ENCODE measurements at places on chromosomes 4 and X. TPM values are rescaled to one million over a fixed set of nuclear protein-coding genes. Genes with fewer than 3 reads are reported as not detected.

DNA sequence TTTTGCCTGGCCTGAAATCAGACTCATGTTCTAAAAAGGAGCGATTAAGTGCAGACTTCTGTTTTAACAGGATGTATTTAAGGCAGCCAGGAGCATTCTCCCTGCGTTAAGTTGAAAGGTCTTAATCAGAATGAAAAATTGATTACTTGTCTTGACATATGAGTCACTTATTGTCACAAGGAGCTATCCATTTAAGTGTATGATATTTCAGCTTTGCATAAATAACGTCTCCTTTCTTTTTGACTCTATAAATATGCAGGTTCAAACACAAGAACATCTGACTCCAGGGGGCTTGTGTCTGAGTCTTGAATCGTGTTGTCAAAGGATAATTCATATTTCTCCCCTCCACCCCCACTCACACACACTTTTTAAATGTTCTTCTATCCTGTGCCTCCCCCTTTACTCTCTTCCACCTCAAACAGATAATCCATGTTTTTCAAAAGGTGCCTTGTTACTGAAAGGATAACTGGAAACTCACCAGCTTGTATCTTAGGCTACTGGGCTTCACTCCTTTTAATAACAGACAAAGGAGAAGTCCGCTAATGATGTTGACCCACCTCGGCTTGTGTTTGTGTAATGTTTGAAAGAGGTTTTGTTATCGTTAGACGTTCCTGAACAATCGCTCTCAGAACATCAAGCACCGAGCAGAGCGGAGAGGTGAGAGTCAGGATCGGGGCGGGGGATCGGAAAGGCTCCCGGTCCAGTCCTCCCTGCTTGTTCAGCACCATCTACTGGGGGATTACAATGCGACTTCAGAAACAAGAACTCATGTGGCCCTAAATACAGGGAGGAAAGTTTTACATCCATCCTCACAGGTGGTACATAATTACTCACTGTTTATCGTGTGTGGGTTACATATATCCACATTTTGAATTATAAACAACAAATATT lies 107.5 kb upstream of the RPL34 start:
- H3K27ac ChIP-seq: no peak overlapping the region
- H3K27me3 ChIP-seq: peaks cover 12% of the 10 kb centered on the region
- H3K36me3 ChIP-seq: no peaks in the 10 kb centered on the region
- peaks cover 3% of the 10 kb centered on the region for H3K4me1 ChIP-seq

Gene STARD8
- 14.8 TPM for total RNA-seq

DNA sequence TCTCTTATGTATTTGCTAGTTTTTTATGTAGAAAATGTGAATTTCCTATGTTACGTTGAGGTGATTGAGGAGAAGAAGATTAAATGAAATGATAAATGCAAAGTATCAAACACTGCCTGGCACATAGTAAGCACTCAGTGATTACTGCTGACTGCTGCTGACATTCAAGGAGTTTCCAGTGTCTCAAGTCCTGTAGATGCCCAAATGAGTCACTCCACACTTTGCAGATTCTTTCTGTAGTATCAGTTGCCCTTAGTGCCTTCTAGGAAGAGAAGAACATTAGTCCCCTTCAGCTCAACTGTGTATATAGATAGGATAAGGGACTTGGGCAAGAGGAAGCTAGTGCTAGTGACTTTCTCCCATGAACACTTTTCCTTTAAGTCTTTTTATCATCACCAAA lies 240.5 kb upstream of the TEX13A start:
- H3K36me3 ChIP-seq: no peaks in the 10 kb centered on the region
- H3K27ac ChIP-seq: no peak overlapping the region
- H3K4me1 ChIP-seq: no peaks in the 10 kb centered on the region
- DNase-seq: no peak

GRCh38 chr4:185542626-185543315 lies 7.5 kb upstream of the PDLIM3 start:
- H3K4me1 ChIP-seq: no peaks in the 10 kb centered on the region
- no peak overlapping the region for H3K27ac ChIP-seq
- H3K36me3 ChIP-seq: no peaks in the 10 kb centered on the region
- DNase-seq: no peak

Gene TMEM31
- not detected for total RNA-seq

DNA sequence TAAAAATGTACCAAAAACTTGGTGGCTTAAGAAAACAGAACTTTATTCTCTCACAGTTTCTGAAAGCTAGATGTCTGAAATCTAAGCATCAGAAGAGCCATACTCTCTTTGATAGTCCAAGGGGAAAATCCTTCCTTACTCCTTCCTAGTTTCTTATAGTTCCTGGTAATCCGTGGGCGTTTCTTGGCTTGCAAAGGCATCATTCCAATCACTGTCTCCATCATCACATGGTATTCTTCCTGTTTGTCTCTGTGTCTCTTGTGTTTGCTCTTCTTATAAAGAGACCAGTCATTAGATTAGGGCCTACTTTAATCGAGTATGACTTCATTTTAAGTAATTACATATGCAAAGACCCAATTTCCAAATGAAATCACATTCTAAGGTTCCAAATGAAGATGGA lies 118.9 kb upstream of the FSTL5 start:
- no peak overlapping the region for H3K27ac ChIP-seq
- no peaks in the 10 kb centered on the region for H3K36me3 ChIP-seq
- H3K4me1 ChIP-seq: no peaks in the 10 kb centered on the region
- no peaks in the 10 kb centered on the region for H3K27me3 ChIP-seq

- H3K27ac ChIP-seq: no peak overlapping the region
- H3K27me3 ChIP-seq: no peaks in the 10 kb centered on the region
- H3K4me1 ChIP-seq: no peaks in the 10 kb centered on the region
- no peak overlapping the region for H3K4me3 ChIP-seq
- no peak for DNase-seq
- H3K36me3 ChIP-seq: no peaks in the 10 kb centered on the region
These were observed 81.4 kb downstream of the ARHGAP10 start for GRCh38 chr4:147813109-147813773.

GRCh38 chr4:180581061-180581460 lies 1662.1 kb upstream of the TENM3 start:
- H3K36me3 ChIP-seq: no peaks in the 10 kb centered on the region
- no peak overlapping the region for H3K27ac ChIP-seq
- no peaks in the 10 kb centered on the region for H3K27me3 ChIP-seq
- H3K4me3 ChIP-seq: no peak overlapping the region
- no peak for DNase-seq
- H3K4me1 ChIP-seq: no peaks in the 10 kb centered on the region

DNA sequence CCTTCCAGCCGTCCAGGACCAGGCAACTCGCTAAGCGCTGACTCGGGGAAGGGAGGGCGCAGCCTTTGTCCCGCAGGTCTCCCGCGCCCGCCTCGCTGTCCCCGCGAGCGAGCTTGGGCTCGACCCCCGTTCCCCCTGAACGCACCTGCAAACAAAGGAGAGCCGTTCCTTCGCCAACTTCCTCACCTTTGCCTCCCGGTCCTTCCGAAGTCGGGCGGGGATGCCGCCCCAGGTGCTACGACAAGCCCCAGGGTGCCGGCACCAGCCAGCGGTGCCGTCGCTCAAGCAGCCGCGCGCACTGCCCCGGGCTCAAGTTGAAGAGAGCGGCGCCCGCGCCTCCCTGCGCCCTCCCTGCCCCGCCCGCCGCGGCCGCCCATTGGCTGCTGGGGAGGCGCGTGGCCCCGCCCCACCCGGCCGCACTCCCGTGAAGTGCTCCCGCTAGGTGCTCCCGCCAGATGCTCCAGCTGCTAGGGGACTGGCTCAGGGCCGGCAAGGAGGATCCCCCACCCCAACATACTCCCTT lies 107.1 kb downstream of the NSUN7 start:
- H3K4me1 ChIP-seq: no peaks in the 10 kb centered on the region
- peak; percentile 42 for DNase-seq
- peak overlapping the region; percentile 6 for H3K4me3 ChIP-seq

- no peak overlapping the region for H3K4me3 ChIP-seq
- no peaks in the 10 kb centered on the region for H3K27me3 ChIP-seq
These were observed 790.9 kb downstream of the PDHA2 start for GRCh38 chr4:96630839-96631238.

Gene WWC2
- 51.8 TPM for total RNA-seq

GRCh38 chr4:89258506-89258905 lies 49.1 kb downstream of the GPRIN3 start:
- H3K27me3 ChIP-seq: peaks cover 13% of the 10 kb centered on the region
- H3K4me3 ChIP-seq: no peak overlapping the region
- no peaks in the 10 kb centered on the region for H3K36me3 ChIP-seq
- no peaks in the 10 kb centered on the region for H3K4me1 ChIP-seq
- no peak overlapping the region for H3K27ac ChIP-seq

- no peaks in the 10 kb centered on the region for H3K27me3 ChIP-seq
- H3K27ac ChIP-seq: no peak overlapping the region
- DNase-seq: no peak
These were observed 150.4 kb upstream of the PCDH10 start for GRCh38 chr4:132998585-132999230.

Gene NAA11
- not detected for total RNA-seq

- no peaks in the 10 kb centered on the region for H3K4me1 ChIP-seq
- no peak overlapping the region for H3K27ac ChIP-seq
- DNase-seq: no peak
- H3K27me3 ChIP-seq: no peaks in the 10 kb centered on the region
These were observed 280.7 kb upstream of the GALNT7 start for GRCh38 chr4:172887959-172888358.

DNA sequence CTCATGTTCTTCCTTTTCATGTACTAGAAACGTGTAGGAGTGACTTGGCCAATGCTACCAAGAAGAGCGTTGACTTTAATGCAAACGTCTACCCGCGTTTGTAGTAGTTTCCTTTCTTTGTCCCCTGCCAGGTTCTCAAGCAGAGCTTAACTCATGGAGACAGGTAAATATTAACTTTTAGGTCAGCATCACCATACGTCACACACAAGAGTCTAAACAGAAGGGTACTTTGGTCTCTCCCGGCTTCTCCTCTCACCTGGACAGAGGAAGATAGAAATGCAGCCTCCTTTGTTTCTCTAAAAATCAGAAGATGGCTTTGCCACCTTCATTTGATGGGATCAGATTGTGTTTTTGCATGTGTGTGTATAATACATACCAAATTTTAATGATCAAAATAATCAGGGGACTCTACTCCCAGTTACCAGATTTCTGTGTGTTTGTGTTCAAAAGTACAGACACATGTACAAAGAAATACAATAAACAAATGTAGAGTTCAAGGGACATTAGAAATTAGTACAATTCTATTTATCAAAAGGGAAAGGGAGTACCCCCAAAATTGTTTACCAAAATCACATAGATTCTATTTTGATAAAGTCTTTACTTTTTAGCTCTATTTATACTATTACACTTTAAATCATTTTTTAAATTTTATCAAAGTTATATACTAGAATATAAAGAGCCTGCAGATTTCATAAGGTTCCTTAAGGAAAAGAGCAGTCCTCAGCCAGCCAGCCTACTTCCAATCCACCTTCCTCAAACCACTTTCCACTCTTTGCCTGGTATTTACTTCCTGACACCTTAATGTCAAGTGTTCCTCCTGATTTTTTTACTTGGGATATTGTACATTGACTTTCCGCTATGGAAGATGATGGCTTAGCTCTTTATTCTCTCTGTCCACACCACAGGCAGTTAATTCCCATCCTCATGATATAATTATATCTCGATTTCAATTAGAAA lies 195.5 kb downstream of the RELL1 start:
- no peaks in the 10 kb centered on the region for H3K4me1 ChIP-seq
- no peak overlapping the region for H3K4me3 ChIP-seq
- H3K27me3 ChIP-seq: no peaks in the 10 kb centered on the region
- no peaks in the 10 kb centered on the region for H3K36me3 ChIP-seq
- DNase-seq: no peak

All from endothelial cell of umbilical vein (primary cell).